Stimulated activated CD4-positive, alpha-beta T cell treated with anti-CD3 and anti-CD28 coated beads, Interleukin-1b, Interleukin-23, amount 100 ng/mL, for 4 hours (primary cell): ENCODE measurements at places on chromosomes 3 and 15.
A peak's percentile ranks its signal among the peaks of the same experiment; 100 is the strongest.

- no peak for DNase-seq
These were observed 209.3 kb upstream of the UMPS start for GRCh38 chr3:124520970-124521369.

GRCh38 chr3:13077431-13078162, 4.4 kb upstream of the IQSEC1 start:
- DNase-seq = no peak

DNA sequence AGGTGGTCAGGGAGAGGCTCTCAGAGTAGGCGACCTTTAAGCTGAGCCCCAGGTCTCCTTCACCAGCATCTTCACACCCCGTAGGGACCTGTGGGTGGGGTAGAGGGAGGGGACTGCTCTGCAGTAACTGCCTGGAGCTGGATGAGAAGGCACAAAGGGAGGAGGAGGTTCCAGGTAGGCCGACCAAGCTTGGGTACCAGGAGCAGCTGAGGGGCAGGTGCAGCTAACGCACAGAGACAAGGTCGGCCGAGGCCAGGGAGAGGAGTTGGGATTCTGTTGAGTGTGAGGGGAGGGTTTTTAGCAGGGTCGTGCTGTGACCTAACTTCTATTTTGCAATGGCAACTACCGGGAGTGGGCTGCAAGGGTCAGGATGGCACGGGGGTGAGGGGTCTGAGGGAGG, 5.9 kb upstream of the GRIP2 start:
- no peak for DNase-seq

DNA sequence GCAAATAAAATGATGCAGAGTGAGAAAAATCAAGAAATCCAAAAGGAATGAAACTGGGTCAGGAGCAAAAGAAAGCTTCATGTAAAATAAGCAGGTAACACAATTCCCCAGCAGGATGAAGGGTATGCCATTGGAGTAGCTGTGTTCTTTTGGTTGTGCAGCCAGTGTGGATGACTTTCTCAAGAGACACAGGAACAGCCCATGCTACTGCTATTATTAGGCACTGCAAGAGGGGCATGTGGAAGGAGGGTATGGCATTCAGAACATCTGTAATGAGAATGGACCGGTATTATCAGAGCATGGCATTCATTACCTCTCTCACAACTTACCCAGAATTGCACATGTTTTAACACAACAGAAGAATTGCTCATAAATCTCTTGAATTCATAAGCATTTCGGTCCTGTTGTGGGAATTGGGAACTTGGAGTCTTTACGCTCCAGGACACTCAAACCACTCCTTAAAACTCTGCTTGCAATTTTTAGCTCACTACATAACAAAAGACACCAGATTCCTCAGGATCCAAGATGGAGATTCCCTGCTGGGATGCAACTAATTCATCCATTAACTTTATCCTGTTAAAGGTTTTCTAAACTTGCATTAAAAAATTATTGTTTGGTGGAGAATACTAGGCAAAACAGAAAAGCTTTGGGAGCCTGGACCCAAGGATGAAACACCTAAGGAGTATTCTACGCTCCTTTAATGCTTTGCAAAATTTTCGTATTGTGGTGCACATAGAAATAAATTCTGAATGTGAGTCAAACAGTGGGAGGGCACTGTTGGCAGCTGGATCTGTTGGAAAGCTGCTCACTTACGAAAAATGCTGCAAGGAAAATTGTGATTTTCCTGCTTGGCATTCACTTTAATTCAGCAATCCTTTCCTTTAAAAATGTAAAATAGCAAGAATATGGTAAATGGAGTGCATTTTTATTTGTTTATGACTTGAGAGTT, 34.6 kb upstream of the CDIN1 start:
- DNase-seq = no peak

DNA sequence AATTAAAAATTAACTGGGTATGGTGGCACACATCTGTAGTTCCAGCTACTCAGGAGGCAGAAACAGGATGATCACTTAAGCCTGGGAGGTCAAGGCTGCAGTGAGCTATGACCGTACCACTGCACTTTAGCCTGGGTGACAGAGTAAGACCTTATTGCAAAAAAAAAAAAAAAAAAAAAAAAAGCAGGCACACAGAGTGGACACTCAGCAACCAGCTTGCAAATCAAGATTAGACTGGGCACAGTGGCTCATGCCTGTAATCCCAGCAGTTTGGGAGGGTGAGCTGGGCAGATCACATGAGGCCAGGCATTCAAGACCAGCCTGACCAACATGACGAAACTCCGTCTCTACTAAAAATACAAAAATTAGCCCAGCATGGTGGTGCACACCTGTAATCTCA, 5.4 kb downstream of the CLN6 start:
- no peak for DNase-seq

DNA sequence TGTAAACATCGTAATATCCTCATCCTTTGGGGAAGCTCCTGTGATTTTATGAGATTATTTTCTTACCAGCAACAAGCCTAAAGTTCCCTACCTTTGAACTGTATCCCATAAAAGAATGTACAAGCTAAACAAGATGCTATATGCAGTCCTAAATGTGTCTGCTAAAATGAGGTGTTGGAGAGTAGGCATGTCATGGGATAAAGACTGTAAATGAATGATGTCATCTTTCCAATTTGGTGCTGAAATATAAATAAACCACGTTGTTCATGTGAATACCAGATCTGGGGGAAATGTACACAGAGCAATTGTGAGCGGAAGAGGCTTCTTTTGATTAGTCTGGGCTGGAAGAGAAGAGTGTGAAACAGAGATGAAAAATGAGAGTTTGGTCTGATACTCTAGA, 214.9 kb upstream of the WNT5A start:
- no peak for DNase-seq

DNA sequence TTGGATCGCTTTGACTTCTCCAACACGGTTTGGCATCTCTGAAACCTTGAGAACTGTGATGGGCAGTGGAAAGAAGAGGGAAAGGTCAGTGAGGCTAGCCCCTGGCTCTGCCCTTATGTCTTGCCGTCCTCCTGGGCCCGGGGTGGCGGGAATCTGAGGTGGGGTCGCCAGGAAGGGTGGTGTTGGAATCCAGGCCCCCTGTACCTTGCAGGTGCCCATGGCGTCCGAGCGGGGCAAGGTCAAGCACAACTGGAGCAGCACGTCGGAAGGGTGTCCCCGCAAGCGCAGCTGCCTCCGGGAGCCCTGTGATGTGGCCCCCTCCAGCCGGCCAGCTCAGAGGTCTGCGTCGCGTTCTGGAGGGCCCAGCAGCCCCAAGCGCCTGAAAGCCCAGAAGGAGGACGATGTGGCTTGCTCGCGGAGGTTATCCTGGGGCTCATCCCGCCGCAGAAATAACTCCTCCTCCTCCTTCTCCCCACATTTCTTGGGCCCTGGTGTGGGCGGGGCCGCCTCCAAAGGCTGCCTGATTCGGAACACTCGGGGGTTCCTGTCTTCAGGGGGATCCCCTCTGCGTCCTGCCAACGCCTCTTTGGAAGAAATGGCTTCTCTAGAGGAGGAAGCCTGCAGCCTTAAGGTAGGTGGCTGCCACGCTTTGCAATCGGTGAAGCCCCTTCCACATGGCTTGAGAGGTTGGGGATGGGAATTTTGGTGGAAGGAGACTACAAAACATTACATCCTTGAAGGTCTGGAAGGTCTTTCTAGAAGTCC, 907 bp downstream of the TATDN2 start:
- DNase-seq = no peak

GRCh38 chr3:83513677-83514076, 1445.1 kb upstream of the CADM2 start:
- no peak for DNase-seq

- DNase-seq = no peak
These were observed 4.7 kb downstream of the ZIC1 start for GRCh38 chr3:147413686-147414389.

DNA sequence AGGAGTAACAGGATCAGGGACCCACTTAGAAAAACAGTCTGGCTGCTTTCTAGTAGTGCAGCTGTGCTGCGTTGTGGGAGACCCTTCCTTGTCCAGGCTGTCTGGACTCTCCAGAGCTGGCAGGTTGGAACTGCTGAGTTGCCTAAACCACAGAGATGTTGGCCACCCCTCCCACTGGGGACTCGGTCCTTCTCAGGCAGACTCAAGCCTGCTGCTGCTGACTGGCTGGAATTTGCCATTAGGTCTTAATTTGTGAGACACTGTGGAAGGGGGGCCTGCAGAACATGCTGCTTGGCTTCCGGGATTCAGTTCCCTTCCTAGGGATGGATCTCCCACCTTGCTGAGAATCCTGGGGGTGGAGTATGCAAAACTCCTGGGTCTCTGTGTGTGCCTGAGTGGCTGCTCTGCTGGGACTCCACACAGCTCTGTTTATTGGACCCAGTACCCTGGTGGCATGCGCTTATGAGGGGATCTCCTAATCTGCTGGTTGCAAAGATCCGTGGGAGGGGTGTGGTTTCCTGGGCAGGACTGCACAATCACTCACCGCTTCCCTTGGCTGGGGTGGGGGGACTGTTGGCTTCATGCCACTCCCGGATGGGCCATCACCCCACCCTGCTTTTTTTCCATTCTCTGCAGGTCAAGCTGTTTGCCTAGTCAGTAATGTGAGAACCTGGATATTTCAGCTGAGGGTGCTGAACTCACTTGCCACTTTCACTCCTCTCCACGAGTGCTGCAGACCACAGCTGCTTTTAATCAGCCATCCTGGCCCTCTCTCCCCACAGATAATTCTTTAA, 150.5 kb downstream of the CFAP20DC start:
- DNase-seq = no peak

DNA sequence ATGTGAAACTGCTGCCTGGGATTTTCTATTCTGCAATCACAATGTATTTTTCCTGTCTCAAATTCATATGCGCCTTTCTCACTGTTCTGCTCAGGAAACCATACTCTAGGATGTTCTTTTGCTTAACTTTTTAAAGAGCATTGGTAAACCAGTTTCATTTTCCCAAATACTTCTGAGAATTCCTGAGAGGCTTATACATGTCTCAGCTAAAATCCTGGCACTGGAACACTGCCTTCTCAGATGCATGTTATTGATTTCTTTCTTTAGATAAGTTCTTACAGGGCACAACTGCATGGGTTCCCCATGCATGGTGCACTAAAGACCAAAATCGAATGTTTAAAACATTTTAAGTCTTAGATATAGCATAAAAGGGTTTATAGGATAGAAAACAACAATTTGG, 178.3 kb upstream of the PLSCR5 start:
- no peak for DNase-seq

GRCh38 chr3:133246119-133246518, 153.7 kb upstream of the BFSP2 start:
- no peak for DNase-seq

- no peak for DNase-seq
These were observed 341.7 kb upstream of the UBE2E2 start for GRCh38 chr3:22861426-22861825.

DNA sequence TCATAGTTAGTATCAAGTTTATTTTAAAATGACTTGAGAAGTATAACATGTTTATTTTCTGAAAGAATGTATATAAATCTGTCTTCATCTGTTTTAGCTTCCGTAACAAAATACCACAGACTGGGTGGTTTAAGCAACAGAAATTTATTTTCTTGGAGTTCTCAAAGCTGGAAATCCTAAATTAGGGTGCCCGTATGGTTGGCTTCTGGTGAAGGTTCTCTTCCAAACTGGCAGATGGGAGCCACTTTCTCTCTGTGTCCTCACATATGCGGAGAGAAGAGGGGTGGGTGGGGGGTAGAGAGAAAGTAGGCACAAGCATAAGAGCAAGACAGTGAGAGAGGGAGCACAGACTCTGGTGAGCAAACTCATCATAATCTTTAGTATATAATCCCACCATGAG, 142.3 kb downstream of the ZIC1 start:
- no peak for DNase-seq

DNA sequence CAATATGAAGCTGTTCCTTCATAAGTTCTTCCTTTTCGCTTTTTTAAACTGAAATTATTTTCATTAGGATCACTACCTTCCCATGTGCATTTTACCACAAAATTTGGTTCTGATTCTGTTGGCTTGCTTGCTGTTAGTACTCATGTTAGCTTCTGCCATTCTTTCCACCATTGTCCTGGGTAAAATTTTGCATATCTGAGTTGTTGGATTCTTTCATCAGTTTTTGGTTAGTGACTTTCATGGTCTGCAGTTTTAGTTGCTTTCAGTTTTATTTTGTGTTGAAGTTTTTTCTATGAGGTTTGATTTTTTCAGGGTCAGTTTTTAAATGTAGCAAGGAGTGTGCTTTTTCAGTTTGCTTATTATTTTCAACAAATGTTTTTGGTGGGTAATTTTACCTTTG, 71.9 kb downstream of the SMAD3 start:
- DNase-seq = no peak

GRCh38 chr3:2511356-2511755, 412.7 kb downstream of the CNTN4 start:
- DNase-seq = no peak

DNA sequence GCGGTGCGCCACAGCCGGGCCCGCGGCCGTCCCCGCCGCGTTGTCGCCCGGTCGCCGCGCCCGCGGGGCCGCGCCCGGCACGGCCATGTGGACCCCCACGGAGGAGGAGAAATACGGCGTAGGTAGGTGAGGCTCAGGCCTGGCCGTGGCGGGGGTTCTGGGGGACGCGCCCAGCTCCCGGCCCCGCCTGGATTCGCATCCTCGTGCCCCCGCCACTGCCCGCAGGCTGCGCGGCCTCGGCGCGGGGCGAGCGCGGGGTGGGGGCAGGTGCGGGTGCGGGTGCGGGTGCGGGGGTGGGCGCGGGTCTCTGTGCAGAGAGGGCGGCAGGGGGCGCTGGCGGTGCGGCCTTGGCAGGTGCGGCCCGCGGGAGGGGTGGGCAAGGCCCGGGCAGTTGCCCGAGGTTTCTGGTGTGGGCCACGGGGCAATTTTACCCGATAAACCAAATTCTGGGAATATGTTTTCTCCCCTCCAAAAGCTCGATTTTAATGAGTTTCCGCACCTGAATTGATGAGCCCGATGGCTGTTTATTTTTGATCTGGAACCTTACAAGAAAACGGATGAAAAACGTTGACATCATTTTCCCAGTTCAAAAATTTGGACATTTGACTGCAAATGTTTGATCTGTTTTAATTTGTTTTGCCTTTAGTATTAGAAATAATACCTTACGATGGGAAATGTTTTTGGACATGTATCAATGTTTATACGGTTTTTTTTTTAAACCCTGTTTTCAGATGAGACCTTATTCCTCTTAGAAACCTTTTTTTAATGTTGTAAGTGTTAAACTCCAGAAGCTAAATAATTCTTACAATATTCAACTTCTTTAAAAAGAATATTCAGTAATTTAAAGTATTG, 678 bp downstream of the DOCK3 start:
- peak; percentile 65 for DNase-seq

- DNase-seq = no peak
These were observed 61.4 kb downstream of the BFSP2 start for GRCh38 chr3:133461291-133461690.

GRCh38 chr15:83115410-83115809, 8.0 kb downstream of the TM6SF1 start:
- no peak for DNase-seq

GRCh38 chr3:10848261-10848660, 32.2 kb downstream of the SLC6A11 start:
- no peak for DNase-seq

DNA sequence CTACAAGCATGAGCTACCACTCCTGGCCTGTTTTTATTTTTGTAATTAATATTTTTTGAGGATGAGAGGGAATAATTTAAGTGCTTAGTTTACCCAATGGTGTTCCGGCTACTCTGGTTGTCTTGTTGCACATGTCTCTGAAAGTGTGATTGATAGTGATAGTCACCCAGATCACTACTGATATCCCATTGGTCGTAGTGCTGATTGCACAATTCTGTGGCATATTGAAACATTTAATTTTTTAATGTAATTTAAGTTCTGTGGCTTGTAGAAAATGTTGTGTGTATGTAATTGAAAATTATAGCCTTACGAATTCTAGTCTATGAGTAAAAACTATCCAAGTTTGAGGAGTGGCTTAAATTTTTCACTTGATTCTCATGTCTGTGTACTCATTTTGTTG, 11.9 kb downstream of the ARIH2 start:
- no peak for DNase-seq
